ENCODE measurements at places on chromosomes 2 and 18.

DNA sequence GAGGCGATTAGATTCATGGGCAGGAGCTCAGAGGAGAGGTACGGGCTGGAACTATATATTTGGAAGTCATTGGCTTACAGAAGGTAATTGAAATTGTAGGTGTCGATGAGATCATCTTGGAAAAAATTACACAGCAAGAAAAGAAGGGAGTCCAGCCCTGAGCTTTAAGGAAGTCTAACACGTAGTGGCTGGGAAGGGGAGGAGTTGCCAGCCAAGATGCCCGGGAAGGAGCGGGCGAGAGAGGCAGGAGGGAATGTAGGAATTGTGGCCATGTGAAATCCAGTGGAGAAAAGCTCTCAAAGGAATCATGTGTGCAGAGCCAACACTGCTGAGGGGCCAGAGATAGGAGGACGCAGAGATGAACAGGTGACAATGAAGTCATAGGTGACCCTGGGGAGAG lies 25.6 kb upstream of the SCYGR1 start:
- no peak for DNase-seq

DNA sequence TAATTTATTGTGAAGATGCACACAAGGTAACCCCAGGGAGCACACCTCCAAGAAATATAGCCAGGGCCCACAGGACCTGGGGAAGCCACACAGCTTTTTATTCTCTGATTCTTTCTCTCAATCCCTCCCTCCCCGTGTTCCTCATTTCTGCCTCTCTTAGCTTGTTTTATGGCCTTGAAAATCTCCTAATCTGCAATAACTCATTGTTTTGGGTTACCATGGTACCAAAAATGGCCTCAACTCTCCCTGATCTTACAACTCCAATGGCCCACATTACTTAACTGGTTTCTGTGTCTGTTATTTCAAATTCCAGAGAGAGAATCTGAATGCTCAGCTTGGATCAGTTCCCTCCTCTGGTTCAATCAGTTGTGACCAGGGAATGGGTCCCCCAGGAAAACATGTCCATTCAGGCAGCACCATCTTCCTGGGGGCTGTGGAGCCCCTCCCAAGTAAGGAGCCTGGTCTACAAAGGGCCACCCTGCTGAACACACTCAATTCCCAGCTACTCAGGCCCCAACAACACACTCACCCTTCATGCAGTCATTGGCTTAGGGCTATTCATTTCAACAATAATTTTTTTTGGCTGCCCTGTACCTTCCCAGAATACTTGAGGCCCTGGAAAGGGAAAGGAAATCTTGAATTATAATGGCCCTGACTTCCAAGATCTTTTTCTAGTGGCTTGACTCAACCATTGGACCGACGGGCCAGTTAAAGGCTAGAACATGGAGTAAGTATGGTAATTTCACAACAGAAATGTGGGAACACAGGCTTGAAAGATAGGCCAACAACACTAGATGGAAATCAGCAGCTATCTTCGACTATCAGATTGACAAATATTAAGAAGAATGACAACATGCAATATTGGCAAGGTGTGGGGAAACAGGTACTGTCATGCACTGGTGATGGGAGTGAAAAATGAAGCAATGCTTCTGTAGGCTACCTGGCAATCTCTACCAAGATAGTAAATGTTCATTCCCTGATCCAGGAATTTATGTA lies 41.6 kb upstream of the ST3GAL5 start:
- DNase-seq, result no peak

GRCh38 chr2:236162031-236162845 lies 5.9 kb downstream of the GBX2 start:
- DNase-seq, result no peak

DNA sequence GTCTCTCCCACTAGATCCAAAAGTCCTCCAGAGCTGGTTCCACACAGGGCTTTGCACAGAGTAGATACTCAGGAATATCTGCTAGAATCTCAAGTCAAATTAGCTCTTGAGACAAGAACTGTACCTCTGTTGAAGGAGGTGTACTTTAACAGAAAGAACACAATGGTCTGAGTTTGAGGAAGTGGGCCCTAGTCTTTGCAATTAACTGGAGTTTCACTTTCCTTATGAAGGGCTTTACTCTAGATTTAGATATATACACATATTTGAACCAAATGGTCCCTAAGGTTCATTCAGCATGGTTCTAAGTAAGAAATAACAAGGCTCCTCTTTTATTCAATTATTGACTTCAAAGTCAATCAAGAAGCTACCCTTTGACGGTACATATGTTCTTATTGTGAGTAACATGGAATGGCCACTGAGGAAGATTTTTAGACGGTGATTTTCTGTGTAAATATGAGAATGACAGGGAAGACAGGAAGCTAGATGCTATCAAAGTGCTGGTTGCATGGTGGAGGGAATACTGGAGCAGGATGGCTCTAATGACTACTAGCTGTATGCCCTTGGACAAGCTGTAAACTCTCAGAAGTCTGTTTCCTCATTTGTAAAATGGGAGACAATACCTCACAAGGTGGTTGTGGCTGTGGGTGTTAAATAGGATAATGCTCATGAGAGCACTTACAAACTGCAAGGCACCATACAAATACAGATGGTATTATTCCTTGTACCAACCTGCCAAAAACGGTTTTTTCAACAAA lies 73.5 kb upstream of the SERTAD2 start:
- no peak for DNase-seq

- no peak for DNase-seq
Measured at GRCh38 chr2:14547830-14548229, 84.7 kb upstream of the LRATD1 start.

All from stimulated activated CD4-positive, alpha-beta T cell treated with anti-CD3 and anti-CD28 coated beads, Interleukin-2, amount 100 ng/mL, for 4 hours (primary cell).